ENCODE measurements at places on chromosomes 2 and 18.

DNA sequence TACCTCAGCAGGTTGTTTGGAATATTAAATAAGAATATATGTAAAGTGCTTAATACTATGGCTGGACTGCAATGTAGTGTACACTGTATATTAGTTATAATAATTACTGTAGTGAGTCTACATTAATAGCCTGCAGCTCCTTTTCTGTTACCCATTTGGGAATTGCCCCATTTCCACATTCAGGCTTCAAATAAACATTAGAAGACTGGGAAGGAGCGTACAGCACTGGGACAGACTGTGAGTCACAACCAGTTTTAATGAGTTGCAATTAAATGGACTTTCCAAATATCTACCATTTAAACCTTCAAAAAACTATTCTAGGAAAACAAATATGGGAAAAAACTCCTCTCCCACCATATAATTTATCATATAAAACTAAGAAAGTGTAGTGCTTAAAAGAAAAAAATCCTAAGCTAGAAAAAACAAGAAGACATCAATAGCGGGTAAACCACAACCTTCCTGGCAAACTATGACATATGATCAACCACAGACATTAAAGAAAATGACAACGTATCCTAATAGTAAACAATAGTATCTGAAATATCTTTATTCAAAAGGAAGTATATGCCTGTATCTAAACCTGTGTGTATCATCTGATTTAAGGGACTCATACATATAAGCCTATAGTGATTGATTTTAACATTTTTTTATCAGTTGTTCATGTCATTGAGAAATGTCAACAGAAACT lies 86.1 kb downstream of the TRIP12 start:
- DNase-seq = no peak

GRCh38 chr2:235498541-235498940 lies 4.7 kb downstream of the AGAP1 start:
- no peak for DNase-seq

- no peak for DNase-seq
Measured at GRCh38 chr2:187519419-187520120, 34.7 kb downstream of the TFPI start.

DNA sequence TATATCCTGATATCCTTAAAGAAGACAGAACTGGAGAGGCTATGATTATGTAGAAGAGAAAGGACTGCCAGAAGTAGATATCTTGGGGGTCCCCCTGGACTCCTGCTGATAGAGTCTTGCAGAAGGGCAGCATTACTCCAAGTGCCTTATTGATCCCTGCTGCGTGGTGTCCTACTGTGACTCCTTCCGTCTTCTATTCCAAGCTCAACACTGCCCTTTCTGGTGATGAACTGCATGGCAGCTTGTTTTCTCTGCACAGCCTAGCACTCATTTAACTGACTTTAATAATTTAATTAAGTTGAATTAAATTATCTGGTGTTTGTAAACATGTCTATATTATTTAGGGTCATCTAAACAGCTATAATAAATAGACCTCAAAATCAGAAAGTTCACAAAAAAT lies 194.1 kb upstream of the DSEL start:
- no peak for DNase-seq

- DNase-seq = peak; percentile 72
Measured at GRCh38 chr2:54054271-54054670, 61.1 kb upstream of the ACYP2 start.

DNA sequence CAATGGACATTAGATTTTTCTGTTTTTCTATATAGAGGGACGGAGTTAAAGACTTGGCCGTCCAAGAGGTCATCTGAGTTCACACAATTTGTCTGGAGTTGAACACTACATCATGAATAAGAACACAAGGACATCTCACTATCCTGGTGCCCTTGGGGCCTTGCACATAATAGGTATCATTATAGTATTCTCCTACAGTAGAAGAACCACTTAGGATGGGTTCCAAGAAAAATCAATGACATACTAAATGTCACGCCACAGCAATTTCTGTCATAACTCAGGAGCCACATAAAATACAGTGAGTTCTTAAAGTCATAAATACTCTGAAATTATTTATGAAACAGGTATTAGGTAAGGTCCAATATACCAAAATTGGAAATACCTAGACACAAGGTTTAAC lies 154.4 kb downstream of the NCKAP5 start:
- DNase-seq = no peak

DNA sequence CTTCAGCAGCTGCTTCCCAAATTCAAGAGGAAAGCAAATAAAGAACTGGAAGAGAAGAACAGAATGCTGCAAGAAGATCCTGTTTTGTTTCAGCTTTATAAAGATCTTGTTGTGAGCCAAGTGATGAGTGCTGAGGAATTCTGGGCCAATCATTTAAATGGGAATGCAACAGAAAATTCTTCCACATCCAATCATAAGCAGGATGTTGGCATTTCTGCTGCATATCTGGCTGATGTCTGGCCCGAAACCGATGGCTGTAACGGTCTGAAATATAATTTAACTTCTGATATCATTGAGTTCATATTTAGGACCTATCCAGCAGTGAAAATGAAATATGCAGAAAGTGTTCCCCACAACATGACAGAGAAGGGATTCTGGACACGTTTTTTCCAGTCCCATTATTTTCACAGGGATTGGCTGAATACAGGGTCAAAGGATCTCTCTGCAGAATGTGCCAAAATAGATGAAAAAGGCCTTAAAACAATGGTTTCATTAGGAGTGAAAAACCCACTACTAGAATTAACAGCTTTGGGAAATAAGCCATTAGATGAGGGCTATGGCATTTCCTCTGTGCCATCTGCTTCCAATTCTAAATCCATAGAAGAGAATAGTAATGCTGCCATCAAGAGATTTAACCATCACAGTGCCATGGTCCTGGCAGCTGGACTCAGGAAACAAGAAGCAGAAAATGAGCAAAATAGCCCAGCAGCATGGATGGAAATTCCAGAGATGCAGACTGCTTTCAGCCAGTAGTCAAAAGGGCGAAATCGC lies 175.6 kb downstream of the MC4R start:
- no peak for DNase-seq

DNA sequence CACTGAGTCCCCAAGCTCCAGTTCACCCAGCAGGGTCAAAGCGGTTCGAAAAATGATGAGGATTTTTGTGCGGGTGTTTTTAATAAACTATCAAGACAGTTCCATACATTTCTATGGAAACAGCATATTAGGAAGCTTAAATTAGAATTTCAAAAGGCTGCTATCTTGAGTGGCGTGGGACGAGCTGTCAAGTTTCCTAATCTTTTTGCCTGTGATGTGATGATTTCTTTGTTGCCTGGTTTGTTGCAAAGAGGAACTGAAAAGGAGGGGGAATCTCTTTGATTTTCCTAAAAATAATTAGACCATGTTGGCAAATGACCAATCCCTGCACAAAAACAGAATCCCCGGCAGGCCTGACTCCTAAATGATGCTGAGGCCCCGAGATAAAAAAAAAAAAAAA lies 66.1 kb upstream of the ATG16L1 start:
- no peak for DNase-seq

DNA sequence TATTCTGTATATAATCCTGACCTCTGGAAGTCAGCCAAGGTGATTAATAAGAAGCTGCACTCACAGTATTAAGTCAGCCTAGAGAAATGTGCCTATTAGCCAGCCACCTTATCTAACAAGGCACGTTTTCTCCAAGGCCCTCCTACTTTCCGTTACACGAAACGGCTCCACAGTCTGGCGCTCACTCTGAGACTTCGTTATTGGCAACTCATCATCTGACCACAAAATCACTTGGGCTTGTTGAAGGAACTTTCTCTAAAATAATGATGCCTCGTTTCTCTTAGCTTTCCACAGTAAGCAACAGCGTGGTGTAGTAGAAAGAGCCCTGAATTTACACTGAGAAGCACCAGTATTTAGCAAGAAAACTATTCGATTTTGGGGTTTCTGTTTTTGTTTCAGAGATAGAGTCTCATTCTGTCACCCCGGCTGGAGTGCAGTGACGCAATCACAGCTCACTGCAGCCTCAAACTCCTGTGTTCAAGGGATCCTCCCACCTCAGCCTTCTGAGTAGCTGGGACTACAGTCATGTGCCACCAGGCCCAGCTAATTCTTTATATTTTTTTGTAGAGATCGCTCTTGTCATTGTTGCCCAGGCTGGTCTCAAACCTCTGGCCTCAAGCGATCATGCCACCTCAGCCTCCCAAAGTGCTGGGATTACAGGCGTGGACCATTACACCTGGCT lies 53.6 kb upstream of the SLC14A1 start:
- DNase-seq = no peak

DNA sequence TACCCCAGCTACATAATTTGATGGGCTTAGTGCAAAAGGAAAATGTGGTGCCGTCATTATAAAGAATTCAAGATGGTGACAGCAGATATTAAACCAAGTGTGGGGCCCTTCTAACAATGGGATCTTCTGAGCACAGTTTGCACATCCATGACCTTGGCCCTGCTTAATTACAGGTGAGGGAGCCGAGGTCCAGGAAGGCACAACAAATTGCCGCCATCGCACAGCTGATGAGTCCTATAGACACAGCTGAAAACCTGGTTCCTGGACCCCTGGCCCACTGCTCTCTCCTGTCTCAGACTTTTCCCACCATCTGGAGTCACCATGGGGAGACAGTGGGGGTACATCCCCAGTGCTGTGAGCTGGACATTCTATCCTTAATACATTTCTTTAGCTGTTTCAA lies 95.8 kb upstream of the MAP4K3 start:
- DNase-seq = no peak

GRCh38 chr2:98736464-98736889 lies 5.5 kb upstream of the MGAT4A start:
- no peak for DNase-seq

DNA sequence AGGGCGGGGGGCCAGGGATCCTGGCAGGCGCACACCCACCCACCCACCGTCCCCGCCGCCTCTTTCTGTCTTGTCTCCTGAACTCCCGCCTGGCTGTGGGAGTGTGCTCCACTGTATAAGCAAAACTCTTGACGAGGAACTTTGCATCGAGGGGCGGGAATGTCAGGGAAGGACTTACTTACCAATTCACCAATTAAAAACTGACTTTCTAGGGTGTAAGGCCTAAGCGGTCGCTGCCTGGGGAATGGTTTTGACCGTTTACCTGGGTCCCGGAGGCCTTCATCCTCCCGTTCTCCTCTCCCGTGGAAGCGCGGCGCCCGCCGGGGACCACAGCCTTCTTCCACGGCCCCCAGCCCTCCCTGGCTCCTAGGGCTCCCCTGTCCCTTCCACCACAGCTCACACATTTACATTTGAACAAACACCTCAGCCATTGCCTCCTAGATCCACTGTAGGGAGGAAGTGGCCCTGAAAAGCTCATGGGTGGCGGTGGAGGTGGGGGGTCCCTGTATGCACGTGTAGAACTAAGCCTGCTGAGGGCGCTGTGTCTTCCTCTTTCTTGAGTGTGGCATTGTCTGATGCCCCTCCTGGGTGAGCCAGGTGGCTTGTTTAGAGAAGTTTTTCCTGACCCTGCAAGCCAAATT lies 8.9 kb downstream of the ASIC4 start:
- no peak for DNase-seq

- no peak for DNase-seq
Measured at GRCh38 chr2:2000724-2001061, 256.4 kb upstream of the PXDN start.

GRCh38 chr2:125516496-125517109 lies 1139.4 kb upstream of the GYPC start:
- peak; percentile 18 for DNase-seq

GRCh38 chr18:79818631-79819030 lies 20.9 kb downstream of the KCNG2 start:
- no peak for DNase-seq

DNA sequence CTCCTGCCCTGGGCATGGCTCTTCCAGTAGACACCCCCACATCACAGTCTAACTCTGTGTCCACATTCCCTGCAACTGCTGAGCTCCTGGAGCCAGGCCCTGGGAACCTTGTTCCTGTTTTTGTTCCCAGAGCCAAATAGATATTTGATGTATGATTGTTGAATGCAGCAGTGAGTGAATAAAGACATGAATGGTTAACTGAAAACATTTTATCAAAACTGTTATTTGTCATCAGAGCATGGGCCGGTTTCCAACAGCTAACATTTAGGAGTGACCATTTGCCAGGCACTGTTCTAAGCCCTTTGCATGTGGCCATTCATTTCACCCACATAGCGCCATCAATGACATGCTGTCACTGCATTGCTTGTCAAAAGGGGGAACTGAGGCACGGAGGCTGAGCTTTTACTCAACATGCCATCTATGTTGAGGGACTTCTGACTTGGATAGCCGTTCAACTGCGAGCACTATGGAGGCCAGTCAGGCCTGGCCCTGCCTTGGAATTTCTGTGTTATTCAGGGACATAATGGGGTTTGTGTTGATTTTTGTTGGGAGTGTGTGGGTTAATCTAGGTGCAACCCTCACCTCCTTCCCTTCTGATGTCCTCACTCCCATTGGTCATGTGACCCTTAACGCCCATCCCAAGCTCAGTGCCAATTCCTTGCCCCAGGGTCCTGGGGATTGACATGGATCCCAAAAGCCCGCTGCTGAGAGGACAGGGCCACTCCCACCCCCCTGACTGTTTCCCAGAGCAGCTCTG lies 12.6 kb downstream of the IL1R1 start:
- no peak for DNase-seq

GRCh38 chr2:205717999-205718398 lies 35.7 kb downstream of the NRP2 start:
- no peak for DNase-seq

DNA sequence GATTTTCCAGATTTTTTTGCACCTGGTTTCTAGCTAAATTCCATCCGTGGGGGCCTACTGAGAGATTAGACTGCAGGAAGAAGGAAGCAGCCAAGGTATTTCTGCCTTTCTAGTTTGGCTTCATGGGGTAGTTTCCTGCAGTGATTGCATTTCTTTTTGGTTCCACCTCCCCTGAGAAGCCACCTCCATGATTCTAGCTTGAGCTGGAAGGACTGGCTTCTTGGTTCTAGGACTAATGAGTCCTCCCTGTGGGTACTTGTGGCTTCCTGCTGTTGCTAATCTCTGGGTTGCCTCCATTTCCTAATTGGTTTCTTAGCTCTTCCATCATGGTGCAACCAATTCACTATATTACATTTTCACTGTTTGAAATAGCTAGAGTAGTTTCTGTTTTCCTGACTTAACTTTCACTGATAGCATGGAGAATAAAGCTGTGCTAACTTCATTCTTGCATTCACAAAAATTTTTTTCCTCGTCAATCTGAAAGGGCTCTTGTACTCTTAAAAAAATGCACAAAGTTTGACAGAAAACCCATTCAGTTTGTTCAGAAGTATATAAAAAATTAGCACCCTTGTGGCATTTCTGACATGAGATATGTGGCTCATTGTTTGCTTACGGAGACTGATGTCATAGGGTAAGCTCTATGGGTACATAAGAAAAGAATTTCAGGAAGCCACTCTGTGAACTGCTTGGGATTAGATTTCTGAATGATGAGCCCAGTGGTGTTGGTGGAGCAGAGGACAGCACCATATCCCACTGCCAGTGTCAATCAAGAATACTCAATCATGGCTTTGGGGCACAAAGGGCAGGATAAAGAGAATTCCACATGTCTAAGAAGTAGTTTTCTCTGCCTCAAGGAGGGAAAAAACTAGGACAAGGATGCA lies 242.8 kb upstream of the RBMS1 start:
- DNase-seq = peak; percentile 92

DNA sequence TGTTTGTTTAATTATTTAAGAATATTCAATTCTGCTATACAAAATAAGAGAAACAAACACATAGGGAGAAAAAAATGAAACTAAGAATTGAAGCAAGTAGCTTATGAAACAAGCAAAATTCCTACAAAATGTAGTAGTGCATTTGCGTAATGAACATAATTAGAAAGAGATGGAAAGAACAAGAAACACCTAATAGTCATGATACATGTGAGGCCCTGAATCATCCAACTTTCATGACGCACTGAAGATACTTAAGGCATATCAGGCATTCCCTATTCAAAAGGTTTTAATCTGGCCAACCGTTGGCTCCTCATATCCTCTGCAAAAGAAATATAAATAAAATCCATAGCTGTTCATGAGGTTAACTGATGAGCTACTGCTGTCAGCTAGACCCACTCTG lies 14.5 kb upstream of the NAB1 start:
- DNase-seq = no peak
